Head of caudate nucleus (tissue), 42 donors: ENCODE measurements at places on chromosomes 4 and X.

DNA sequence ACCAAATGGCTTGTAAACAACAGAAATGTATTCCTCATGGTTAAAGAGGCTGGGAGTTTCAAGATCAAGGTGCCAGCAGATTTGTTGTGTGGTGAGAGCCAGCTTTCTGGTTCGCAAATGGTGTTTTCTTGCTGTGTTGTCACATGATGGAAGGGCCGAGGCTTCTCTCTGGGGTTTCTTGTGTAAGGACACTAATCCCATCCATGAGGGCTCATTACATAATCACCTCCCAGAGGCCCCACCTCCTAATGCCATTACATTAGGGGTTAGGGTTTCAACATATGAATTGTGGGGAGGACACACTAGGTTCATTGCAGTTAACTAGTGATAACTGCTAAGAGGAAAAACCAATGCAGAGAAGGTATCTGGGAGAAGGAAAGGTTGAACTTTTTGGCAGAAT is 103.5 kb upstream of the ENPEP start:
- DNase-seq = no peak

- no peak for DNase-seq
Measured at GRCh38 chr4:139282065-139282720, 2.2 kb upstream of the MGARP start.

DNA sequence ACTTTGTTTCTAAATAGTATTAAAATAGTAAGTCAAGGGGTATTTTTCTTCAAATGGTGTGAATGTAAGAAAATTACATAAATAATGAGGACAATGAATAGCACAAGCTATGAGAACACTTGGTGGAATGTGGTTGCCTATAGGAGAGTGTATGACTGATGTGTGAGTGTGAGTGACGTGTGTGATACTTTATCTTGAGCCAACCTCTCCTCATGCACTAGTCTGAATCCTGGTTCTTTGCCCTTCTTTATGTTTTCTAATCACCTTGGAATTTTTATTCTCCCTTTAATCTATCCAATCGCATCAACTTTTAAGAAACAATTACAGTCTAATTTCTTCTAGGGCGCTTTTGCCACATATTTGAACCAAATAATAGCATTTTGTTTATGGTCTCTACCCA is 98.2 kb downstream of the YIPF7 start:
- DNase-seq = no peak

GRCh38 chrX:136555694-136556093 is 23.7 kb downstream of the VGLL1 start:
- no peak for DNase-seq

- DNase-seq = no peak
Measured at GRCh38 chr4:53089936-53090729, 228.0 kb downstream of the RASL11B start.

- DNase-seq = no peak
Measured at GRCh38 chr4:169437299-169438047, 166.7 kb upstream of the SH3RF1 start.

GRCh38 chrX:39773923-39774773 is 323.6 kb downstream of the BCOR start:
- no peak for DNase-seq

GRCh38 chr4:54657185-54657550 is 589 bp upstream of the KIT start:
- no peak for DNase-seq

GRCh38 chr4:89837385-89837992 is 528 bp upstream of the SNCA start:
- DNase-seq = peak; percentile 52

DNA sequence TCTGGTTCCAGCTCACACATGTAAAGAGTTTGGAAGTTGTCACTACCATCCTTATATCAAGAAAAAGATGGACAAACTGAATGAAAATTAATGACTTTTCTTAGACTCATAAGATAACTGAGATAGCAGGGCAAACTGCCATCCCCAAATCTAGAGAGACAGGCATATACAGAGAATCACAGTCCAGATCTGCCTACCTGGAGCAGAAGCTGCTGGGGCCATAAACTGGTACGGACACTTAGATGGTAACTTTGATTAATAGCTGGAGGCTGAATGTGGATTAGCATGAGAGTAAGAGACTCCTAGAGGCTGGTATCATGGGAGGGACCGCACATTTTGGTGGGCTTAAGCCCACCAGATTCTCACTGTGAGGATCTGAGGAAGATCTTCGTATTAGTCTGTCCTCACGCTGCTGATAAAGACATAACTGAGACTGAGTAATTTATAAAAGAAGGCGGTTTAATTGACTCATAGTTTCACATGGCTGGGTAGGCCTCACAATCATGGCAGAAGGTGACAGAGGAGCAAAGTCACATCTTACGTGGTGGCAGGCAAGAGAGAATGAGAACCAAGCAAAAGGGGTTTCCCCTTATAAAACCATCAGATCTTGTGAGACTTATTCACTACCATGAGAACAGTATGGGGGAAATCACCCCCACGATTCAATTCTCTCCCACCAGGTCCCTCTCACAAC is 10.8 kb upstream of the POLA1 start:
- no peak for DNase-seq

DNA sequence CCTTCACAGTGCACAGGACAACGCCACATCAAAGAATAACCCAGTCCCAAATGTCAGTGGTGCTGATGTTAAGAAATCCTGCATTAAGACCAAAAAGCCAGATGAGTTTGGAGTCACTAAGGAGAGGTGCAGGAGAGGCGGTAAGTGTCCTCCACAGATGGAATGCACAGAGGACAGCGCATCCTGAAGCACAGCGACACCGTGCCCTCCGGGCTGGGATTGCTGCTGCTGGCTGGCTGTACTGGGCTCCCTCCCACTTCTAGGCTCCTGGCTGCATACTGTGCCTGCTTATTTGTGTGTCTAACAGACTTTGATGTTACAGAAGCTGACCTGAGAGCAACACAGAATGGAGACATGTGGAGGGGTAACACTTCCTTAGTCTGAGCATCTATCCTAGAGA is 325.6 kb upstream of the BOD1L1 start:
- DNase-seq = no peak

DNA sequence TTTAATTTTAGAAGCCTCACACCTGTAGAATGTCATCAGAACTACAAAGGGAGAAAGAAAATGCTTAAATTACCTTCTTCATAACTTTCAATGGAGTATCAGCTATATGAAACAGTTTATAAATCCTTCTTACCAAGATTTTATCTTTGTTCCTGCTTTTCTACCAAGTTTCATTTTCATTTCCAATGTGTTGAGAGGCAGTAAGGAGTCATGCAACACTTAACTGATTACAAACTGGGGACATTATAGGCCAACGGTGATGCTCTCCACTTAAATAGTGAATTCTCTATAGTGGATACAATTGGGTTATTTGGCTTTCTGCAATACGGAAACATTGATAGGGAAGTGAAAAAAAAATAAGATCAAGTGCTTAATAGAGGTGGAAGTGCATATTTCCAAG is 145.2 kb upstream of the FTHL17 start:
- DNase-seq = no peak

DNA sequence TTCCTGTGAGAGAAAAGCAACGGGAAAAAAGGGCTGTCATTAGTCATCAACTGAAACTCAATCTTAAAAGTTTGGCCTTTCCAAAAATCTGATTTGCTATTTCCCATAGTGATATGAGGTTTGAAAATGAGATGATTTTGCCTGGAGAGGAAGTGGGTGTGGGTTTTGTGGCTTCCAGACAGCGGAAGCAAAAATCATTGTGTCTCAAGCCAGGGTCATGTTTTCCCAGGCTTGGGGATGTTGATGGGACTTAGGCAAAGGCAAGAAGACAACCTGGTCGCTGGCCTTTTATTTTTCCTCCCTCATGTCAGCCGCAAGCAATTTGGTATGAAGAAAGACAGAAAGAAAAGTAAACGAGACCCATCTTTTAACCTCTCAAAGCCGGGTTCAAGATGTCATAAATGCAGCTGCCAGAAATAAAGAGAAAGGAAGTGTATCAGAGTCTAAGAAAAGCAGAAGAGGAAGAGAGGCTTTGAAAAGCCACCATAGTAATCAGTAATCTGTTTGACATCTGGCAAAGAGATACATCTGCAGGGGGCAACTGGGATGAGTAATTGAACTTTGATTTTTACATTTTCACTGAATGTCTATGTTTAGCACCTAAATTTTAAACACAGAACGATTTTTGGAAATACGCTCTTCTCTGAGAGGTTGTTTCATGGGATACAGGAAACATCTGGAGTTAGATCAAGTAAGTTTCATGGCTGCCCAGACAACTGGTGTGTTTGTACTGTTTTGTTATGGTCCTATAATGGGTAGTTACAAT is 521.6 kb upstream of the SLIT2 start:
- DNase-seq = no peak

DNA sequence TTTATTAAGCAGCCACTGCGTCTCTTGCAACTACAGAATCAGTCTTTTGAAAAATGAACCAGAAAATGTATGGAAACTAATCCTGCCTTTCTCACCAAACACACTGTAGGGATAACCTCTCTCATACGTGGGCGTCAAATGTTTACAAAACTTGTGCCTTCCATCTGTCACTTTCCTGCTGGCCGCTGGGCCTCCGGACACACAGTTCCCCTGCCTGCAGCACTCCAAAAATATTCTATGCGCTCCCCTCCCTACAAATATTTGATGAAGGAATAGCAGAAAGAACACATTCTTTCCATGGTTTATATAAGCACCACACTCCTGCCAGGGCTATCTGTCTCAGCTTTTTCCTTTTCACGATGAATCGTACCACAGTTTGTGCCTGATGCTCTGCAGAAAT is 14.9 kb upstream of the CYTL1 start:
- DNase-seq = no peak

GRCh38 chr4:1452431-1453051 is 46.3 kb upstream of the NKX1-1 start:
- DNase-seq = no peak

DNA sequence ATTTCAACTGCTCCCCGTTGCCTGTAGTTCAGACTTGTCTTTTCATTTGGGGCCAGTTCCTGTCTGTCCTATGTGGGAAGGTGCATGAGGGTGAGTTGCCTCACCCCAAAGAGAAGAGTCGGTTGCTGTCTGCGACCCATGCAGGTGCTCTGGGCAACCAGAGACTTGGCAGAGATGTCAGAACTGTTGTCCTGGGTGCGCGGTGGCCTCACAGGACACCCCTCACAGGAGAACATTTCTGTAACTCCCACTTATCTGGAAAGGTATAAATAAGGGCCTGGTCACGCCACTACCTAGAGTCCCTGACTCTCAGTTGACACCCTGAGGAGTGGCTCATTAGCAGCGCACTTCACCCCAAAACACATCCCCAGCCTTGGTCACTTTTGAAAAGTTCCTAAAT is 9.7 kb upstream of the NAT8L start:
- DNase-seq = no peak

- DNase-seq = no peak
Measured at GRCh38 chr4:78659264-78659663, 107.7 kb downstream of the ANXA3 start.

DNA sequence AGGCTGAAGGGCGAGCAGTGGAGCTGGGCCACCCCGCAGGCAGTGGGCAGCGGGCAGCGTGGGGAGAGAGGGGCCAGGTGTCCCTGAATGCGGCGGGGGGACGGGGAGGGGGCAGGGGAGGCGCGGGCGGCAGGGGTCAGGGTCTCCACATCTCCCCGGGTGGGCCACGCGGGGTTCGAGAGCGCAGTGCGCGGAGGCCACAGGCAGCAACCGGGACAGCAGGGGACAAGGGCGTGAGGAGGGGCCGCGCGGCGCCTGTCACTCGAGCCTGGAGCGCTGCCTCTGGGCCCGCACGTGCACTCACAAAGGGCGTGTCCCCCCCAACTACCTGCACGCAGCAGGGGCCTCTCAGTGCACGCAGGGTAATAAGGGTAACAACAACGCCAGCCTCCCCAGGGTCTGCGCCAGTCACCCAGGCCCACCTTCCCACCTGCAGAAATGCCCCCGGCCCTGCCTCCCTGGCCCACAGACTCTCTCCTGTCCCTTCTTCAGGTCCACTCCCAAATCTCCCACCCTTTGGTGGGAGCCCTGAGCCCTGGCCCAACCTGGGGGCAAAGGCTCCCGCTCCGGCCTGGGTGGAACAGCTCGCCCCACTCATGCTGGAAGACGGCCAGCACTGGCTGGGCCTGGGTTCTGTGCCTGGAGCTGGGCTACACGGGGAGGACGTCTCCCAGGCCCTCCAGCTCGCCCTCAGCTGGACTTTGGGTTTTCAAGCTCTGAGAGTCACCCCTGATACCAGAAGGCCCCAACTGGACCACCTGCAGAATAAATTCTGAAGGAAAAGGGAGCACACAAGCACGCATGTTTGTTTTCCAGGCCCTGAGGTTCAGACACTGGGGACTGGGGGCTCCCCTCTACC is 53.2 kb downstream of the ZFYVE28 start:
- DNase-seq = no peak

DNA sequence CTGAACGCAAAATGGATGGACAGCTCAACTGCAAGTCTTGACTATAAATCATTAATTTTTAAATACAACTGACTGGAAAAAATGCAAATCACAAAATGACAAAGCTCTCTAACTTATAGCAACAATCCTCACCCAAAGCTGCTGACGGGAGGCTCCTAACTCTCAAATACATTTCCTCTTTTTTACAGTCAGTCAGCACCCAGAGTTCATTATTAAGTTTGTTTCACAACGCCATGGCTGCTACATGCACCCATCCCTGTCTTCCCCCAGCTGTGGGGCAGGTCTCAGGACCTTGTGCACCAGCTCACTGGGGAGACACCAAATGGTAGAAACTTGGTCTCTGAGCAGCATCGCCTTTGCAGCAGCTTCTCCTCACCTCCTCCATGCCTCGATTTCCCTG is 97.6 kb downstream of the SLC34A2 start:
- no peak for DNase-seq
